ENCODE measurements at places on chromosomes 16 and 17.
A peak's percentile ranks its signal among the peaks of the same experiment; 100 is the strongest.

DNA sequence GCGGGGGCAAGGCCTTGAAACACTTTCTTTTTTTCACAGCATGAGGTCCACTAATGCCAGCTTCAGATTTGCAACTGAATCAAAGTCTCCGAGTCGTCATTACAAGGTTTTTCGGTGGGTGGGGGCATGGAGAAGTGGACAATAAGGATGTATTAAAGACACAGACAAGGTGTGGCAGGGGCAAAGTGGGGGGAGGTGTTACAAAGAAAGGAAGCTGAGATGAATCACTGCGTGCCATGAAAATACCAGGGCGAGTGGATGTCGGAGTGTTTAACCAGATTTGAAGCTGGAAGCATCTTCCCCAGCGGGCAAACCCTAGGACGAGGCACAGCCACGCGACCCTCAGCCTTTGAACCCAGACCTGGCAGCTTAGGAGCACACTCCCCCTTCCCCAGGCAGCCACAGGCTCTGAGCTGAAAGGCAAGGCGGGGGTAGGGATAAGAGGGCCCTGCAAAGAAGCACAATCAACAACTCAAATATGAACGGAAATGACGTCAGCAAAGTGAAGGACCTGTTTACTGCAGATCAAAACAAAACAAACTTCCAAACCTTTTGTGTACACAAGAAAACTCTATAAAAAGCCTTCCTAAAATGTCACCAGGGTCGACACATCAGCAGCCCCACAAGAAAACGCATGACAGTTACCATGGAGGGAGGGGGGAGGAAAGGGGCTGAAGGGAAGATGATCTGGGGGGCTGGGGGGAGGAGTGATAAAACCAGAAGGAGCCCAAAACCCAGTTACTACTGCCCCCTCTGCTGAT is 5.6 kb upstream of the ZFHX3 start:
- no peak for DNase-seq

DNA sequence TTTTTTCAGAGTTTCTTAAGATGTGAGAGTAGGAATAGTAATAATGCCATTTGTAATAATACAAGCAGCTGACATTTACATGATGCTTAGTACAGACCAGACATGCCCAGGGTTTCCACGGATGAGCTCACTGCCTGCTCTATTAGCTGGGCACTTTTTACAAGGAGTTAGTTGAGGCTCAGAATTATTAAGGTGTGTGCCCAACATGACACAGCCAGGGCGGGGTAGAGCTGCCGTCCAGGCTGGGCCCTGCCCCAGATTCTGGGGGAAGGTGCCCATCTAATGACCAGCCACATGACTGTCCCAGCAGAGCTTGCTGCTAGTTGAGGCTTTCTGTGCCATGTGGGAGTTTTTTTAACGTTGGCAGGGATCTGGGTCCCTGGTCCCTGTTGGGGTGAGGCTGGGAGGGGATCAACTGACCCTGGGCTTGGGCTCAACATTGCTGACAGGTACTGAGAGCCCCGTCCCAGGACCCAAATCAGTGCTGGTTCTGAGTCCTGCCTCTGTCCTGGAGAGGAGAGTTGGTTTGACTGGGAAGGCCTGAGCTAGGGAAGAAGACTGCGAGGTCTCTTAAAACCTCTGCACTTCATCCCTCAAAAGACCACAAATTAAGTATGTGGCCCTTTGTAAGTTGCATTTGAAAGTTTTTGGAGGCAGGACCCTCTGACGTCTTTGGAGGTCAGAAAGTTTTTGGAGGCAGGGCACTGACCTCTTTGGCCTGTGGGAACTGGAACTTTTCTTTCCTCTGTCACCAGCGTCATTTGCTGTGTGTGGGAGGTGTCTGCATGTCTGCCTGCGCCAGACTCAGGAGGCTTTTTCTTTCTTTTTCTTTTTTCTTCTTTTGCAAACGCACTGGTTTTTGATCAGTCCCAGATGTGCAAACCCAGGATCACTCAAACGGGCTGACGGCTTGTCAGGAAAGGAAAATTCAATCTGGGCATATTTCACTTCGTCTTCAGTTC is 2.2 kb downstream of the CRISPLD2 start:
- no peak for DNase-seq

DNA sequence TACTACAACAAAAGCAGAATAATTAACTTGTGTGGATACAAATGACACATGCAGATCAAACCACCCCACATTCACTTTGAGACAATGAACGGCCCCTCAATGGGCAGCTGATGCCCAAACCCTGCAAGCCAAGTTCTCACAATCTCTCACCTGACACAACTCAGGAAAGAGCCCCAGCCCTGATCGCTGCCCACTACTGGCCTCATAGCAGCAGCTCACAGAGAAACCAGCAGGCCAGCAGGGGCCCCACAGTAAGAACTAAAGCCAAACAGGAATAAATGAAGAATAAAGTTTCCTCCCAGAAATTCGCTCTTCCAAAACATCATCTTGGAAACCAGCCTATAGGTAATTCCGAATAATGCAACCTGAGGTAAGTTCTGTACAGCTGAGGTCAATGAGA is 7.7 kb downstream of the AKTIP start:
- DNase-seq: no peak

- DNase-seq: no peak
Observed at GRCh38 chr16:88345721-88346560, 36.8 kb upstream of the ZNF469 start.

DNA sequence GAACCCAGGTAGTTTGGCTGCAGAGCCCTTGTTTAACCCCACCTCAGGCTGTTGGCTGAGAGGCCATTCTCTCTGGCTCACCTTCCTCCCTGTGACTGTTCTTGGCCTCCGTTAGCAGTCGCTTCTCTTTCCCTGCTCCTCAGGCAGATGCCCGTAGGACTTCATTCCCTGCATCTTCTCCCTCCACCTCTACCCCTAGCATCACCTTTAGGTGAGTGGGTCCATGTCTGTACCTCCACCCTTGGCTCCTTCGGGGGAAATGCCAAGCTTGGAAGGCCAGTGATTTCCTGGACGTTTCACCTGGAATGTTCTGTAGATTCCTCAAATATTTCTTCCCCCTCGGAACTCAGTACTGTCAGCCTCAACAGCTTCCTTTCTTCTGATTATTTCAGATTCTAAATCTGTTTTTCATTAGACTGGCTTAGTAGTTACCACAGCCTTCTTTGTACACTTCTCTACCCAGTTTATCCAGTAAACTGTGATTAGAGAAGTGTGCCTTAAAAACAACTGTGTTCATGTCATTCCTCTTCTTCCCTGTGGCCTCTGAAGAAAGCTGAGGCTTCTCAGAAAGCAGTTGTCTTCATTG is 227.9 kb downstream of the MSI2 start:
- DNase-seq: no peak

GRCh38 chr17:57440522-57441269 is 184.4 kb downstream of the MSI2 start:
- peak; percentile 22 for DNase-seq

- no peak for DNase-seq
Observed at GRCh38 chr17:45307290-45308015, 9.4 kb downstream of the MAP3K14 start.

DNA sequence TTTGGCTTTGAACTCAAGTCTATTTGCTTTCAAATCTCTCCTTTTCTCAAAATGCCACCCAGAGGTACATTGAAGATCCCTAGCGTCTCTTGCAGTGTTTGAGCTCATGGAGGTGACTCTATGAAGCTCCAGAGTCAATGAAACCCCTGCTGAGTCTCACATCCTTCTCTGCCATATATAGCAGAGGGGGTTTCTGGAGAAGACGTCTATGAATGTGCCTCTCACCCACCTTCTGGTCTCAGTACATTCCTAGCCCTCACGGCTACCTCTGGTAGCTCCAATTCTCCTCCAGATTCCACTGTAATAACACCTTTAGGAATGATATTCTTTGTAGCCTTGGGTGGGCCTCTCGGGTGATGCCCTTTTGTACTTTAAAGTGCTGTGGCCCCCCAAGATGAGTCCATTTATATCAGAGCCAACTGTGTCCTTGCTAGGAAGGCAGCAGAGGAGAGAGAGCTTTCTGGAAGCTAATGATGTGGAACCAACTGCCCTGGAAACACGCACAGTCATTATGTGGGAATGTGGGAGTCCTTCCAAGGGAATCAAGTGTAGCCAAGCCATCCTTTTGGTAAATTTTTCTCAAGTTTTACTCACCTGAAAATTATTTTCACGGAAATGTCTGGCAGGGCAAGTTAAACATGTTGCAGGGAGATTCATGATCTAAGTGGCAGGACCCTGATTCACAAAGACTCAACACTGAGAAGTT is 123.4 kb downstream of the ASIC2 start:
- no peak for DNase-seq

DNA sequence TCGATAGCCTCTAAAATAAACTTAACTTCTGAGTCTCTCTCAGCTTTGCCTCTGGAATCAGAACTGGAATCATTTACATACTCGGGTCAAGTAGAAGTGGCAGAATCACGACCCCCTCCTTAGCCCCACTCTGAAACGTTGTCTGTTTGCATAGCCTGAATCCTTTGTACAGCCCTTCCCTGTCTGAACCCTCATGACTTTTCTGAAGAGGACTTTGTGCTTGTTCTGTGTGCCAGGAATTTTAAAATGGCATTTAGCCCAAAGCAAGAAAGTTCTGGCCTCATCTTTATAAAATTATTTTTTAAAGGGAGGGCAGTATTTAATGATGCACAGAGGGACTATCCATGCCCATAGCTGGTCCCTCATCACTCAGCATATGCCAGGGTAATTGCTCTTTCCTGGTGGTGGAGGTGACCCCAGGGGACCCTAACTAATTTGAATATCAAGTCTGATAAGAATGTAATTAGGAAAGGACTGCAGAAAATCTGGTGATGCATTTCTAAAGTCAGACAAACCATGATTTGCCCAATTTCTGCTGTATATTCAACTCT is 342.7 kb upstream of the TNRC6C start:
- DNase-seq: no peak

DNA sequence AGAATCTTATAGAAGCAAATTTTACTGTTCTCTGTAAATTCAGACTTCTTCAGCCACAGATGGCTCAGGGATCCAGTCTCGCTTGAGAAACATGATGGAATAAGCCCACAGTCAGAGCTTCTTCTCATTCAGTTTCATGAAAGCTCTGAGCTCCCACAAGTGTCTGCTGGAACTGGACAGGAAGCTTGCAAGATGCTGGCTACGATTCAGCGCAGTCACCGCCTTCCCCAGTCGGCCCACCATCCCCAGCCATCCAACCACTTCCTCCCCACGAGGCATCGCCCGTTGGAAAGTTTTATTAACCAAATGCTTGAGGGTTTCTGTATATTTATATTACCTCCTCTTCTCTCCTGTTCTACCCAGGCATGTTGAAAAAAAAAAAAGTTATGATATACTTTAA is 171.7 kb downstream of the ZFHX3 start:
- DNase-seq: no peak

DNA sequence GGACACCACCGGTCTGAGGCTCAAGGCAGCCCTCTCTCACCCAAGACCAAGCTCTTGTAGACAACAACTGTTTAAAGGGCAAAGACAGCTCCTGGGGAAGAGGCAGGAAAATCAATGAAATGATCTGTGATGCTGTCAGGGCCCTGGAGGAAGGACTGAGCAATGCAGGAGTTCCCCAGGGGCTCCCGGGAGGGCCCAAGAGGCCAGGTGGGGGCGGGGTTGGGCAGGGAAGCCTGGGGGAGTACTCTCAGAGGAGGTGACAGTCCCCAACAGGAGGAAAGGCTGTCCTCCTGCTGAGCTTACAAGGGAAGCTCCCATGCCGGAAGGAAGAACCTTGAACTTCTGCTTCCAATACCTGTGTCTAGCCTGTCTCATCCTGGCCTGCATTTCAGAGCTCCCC is 8.3 kb upstream of the NOS2 start:
- no peak for DNase-seq

DNA sequence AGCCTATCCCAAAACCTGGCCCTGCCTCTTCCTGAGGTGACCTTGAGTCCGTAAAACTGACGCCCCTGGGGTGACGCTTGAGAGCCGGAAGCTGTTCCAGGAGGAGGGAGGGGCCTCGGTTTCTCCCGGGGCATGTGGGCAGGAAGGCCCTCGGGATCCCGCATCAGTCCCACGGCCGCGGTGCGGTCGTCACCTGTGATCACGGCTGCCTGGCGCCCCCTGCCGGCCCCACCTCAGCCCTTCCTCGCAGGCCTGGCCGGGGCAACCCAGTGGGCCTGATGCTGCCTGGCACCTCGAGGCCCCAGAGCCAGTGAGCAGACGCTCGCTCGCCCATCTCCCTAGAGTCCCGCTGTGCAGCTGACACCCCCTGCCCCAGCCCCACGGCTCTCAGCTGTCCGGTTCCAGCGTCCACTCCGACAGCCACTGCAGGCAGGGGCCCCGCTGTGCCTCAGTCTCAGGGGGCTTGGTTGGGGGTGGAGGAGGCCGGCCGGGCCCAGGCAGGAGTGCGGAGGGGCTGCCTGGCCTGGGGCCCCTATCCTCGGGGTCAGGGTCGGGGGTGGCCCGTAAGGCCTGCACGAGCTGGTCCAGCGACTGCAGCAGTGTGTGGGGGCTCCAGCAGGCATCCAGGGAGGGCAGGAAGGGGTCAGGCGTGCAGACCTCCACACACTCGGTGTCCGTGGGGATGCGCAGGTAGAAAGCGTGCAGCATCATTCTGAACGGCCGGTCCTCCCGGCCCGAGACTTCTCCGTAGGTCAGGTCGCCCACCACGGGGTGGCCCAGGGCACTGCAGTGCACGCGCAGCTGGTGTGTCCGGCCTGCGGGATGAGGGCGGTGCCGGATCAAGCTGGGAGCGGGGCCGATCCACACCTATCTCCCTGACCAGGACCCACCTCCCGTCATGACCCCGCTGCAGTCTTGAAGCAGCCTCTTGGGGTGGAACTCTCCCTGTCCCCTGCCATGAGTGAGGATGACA is 2.3 kb downstream of the RPUSD1 start:
- DNase-seq: peak; percentile 70

- DNase-seq: no peak
Observed at GRCh38 chr17:9811537-9811936, 10.3 kb downstream of the GSG1L2 start.

GRCh38 chr17:72416054-72416675 is 295.3 kb downstream of the SOX9 start:
- no peak for DNase-seq

- no peak for DNase-seq
Observed at GRCh38 chr17:27338536-27338985, 44.6 kb downstream of the WSB1 start.

DNA sequence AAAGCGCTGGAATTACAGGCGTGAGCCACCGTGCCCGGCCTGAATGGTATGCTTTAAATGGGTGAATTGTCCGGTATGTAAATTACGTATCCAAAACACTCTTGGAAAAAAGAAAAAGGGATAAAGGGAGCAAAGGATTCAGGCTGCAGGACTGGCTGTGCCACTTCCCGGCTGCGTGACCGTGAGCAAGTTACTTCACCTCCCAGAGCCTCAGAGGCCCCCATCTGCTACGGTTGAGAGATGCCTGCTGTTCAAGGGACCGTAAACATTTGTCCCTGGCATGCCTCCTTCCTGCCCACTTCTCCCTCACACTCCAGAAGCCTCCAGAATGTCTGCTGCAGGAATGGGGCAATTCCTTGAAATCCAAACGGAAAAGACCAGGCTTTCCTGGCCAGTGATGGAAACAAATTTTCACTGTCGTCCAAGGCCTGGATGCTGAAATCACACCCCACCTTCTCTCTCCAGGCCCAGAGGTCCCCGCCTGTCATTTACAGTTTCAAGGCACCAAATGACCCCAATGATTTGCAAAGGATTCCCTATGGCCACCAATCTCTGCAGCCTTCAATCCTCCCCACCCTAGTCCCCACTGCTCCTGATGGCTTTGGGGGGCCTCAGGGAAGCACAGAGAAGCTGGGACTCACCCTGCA is 22.9 kb upstream of the LITAF start:
- no peak for DNase-seq

All from central memory CD8-positive, alpha-beta T cell (primary cell).